ENCODE measurements at places on chromosomes 1 and 21.

DNA sequence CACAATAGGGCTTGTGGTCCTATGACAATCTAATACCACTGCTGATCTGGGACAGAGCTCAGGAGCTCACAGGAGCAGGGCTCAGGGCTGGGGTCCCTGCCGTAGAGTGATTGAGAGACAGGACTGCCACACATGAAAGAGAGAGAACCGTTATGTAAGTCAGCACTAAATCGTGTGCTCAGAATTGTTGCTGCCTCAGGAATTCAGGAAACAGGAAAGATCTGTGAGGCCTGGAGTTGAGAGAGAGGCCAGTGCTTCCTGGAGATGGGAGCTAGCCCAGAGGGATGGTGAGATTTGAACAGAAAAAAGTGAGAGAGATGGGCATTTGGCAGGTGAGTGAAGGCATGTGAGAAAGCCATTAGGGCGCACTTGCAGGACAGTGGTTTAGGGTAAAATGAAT is 17.5 kb upstream of the ACBD6 start:
- no peak for DNase-seq

DNA sequence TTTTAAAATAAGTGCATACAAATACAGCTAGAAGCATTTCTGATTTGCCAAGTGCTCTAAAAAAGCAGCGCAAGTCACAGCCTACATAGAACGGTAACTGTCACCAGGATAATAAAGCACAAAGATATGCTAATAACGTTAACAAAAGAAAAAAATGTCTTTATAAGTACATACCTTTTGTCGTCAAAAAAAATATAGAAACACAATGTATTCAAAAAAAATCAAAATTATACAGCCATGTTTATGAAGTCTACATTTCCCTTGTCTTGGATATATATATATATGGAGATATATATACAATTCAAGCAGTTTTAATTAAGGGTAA is 3.2 kb downstream of the IRF2BP2 start:
- peak; percentile 56 for DNase-seq

GRCh38 chr1:97334454-97334853 is 586.4 kb downstream of the DPYD start:
- DNase-seq, result no peak

DNA sequence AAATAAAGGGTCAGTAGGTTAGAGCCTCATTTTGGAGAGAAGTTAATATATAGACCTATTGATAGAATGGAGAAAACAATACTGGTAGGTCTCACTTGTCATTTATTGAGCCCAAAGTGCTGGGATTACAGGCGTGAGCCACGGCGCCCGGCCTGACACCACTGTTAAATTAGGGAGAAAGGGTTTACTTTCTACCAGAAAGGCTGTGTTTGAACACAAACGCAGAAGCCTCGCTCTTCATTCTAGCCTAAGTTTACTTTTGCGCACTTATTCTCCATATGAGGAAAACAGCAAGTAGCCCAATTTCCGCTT is 710 bp upstream of the PRPF3 start:
- no peak for DNase-seq

GRCh38 chr1:91026320-91026719 is 4.5 kb upstream of the ZNF644 start:
- DNase-seq, result no peak

GRCh38 chr1:26318338-26319064 is 743 bp downstream of the CD52 start:
- no peak for DNase-seq

GRCh38 chr1:168112673-168113305 is 23.9 kb downstream of the GPR161 start:
- DNase-seq, result peak; percentile 12

DNA sequence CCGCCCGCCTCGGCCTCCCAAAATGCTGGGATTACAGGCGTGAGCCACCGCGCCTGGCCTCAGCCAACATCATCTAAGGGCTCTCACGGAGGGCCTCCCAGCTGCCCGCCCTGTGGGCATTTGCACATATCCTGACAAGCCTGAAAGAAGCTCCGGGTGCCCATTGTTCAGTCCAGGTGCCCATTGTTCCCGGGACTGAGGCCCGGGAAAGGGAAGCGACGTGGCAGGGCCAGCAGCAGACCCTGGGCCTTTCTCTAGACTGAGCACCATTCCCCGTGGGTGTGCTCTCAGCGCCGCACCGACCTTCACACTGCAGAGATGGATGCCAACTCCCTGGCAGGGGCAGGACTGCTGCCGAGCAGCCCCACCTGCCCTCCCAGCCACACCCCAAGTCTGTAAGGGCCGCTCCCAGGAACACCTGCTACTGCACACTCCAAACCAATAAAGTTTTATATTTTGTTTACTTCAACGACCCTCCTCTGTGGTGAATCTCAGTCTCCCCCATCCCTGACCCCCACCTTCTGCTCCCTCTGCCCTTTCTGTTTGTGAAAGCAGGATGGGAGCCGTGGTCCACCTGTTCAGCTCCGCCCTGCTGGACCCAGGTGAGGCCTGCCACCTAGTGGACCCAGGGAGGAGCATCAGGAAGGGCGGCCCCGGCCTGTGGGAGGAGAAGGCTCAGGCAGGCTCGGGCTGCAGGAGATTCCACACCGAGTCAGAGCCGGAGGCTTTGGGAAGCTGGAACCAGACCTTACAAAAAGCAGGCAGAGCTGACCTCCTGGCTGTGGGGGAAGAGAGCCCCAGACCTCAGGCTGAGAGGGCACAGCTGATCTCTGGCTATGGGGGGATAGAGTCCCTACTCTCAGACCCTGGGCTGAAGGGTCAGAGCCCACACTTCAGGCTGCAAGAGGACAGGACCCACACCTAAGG is 1.1 kb upstream of the TMEM82 start:
- peak; percentile 74 for DNase-seq

Measured in NCI-H1092 treated with DMSO at 0.1 percent for 48 hours (cell line).